ENCODE measurements at places on chromosomes 12 and 14.

GRCh38 chr12:24719293-24719721, 229.6 kb downstream of the BCAT1 start:
- DNase-seq, result no peak

GRCh38 chr12:2733493-2734355, 61.0 kb upstream of the FKBP4 start:
- DNase-seq, result no peak

- no peak for DNase-seq
Measured at GRCh38 chr14:35653045-35653444, 119.1 kb downstream of the INSM2 start.

GRCh38 chr14:94213021-94213420, 38.9 kb downstream of the PPP4R4 start:
- no peak for DNase-seq

DNA sequence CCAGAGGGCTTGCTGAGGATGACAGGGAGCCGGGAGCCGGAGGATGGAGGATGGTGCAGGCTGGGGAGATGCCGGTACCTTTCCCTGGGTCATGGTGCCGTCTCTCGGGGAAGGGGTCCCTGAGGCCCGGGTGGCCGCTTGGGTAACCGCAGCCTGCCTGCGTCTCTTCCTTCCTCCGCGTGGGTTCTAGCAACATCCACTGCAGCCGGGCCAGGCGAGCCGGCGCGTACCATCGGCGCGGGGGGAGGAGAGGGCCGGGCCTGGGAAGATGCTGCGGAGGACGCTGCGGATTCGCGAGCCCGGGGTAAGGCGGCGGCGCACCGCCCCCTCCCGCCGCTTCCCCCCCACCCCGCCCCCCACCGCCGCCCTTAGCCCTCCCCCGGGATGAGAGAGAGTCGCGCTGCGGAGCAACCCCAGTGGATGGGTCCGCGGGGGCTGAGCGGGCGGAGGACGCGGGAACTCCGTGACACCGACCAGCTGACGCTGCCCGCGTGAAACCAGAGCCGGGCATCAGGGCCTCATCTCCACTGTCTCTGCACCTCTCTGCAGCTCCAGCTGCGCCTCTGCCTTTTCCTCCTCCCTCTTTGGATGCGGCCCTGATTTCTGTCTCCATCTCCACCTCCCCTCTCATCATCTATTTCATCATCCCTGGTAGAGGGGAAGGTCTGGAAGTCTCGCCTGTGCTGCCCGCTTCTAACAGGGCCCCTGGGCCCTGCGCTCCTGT, at the start of gene FAIM2:
Gene FAIM2 (minus strand): TSS at position 201 of the 724 bp plus-strand sequence. CDS start 108 bp downstream, at position 93.
- no peak for DNase-seq

DNA sequence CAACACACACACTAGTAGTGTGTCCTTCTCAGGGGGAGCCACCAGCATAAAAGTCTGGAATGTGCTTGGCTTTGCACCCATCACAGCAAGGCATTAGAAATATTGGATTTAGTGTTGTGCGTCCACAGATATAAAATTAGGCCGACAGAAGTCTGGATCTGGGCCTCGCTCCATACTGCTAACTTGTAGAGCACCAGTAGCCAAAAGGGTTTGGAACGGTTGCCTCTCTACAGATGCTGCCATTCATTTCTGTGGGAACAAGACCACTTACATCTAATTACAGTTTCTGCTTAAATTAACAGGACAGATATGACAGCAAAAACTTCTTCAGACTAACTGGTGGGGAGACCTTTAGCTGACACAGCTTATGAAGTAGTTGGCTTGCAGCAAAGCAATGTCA, 94.2 kb downstream of the EXOC5 start:
- no peak for DNase-seq

DNA sequence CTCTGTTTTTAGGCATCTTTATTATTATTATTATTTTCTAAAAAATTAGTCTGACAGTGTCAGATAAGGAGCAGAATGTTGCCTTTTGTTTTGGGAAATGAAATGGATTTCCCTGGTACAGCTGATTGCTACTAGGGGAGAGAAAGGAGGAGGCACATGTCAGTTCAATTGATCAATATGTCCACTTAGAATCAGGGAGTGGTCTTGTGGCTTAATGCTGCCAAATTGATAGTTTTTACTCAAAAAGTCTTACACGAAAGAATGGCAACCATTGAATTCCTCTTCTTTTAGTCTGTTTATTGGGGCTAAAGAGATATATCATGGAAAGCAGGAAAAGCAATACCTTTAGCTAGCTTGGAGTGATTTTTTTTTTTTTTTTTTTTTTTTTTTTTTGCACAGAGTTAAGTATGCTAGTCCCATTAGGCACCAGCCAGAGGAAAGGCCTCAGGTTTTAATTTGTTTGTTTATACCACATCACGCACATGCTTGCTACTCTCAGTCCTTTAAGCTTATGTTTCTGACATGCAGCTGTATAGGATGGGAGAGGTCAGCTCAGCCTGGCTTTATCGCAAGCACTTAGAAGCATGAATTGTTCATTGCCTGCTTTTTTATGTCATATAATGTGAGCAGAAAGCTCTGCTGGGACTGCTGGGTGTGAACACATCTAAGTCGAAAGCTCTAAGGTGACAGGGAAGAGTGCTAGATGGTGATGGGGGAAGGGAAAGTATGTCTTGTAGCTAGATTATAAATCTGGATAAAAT, 1.4 kb downstream of the AKAP6 start:
- no peak for DNase-seq

- DNase-seq, result no peak
Measured at GRCh38 chr12:20527417-20528163, 159.3 kb downstream of the PDE3A start.

GRCh38 chr12:30268041-30268440, 427.6 kb downstream of the IPO8 start:
- DNase-seq, result no peak

- no peak for DNase-seq
Measured at GRCh38 chr14:23125011-23125410, 6.0 kb upstream of the CEBPE start.
